ENCODE measurements at places on chromosomes 6 and 20.

GRCh38 chr20:3174442-3175261 is 1.3 kb upstream of the LZTS3 start:
- DNase-seq = no peak

GRCh38 chr6:16694781-16695578 is 66.3 kb downstream of the ATXN1 start:
- no peak for DNase-seq

GRCh38 chr20:18986895-18987580 is 173.5 kb downstream of the SCP2D1 start:
- DNase-seq = no peak

DNA sequence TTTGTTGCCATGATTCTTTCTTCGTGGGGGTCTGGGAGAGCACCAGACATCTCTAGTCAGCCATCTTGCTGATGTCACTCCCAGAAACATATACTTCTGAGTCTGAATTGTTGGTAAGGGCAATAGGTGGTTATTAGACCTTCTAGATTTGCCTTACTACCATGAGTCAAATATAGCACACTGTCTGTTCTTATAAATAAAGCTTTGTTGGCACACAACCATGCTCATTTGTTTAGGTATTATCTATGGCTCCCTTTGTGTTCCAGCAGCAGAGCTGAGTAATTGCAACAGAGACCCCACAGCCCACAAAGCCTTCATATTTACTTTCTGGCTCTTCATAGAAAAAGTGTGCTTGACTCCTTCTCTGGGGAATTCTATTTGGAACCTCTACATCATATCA is 62.9 kb downstream of the CDH26 start:
- DNase-seq = no peak

GRCh38 chr20:3734111-3734843 is 1.8 kb downstream of the HSPA12B start:
- no peak for DNase-seq

GRCh38 chr6:148311966-148312669 is 30.5 kb upstream of the SASH1 start:
- DNase-seq = no peak

- peak; percentile 21 for DNase-seq
Measured at GRCh38 chr20:50928469-50928868, 2.8 kb downstream of the ADNP start.

- DNase-seq = no peak
Measured at GRCh38 chr20:35726842-35727711, 15.0 kb downstream of the RBM39 start.

DNA sequence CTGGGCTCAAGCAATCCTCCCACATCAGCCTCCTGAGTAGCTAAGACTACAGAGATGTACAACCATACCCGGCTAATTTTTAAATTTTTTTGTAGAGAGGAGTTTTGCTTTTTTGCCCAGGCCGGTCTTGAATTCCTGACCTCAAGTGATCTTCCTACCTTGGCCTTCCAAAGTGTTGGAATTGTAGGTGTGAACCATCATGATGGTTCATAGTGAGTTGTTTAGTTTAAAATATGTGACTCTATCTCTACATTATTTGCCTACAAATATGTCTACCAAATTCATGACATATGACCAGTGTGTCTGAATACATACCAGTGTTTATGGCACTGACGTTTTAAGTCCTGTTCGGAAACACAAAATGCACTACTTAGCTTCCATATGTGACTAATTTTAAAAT is 154.9 kb downstream of the GMPR start:
- DNase-seq = no peak

GRCh38 chr20:53792946-53793536 is 199.4 kb upstream of the ZNF217 start:
- no peak for DNase-seq

DNA sequence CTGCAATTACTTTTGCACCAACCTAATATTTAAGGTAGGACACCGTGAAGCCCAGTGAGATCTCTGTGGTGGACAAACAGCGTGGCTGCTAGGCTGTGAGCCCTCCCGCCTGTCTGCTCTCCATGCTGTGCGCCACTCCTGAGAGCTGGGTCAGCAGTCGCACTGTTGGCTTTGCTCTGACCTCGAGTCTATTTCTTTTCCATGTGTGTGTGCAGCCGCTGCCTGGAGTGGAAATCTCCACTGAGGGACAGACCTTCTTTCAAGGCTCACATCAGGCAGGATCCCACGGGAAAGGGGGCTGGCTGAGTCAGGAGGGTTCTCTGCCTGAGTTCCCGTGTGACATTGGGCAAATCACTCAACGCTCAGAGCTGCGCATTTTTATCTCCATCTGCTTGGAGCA is 27.1 kb downstream of the RIPOR3 start:
- DNase-seq = no peak

DNA sequence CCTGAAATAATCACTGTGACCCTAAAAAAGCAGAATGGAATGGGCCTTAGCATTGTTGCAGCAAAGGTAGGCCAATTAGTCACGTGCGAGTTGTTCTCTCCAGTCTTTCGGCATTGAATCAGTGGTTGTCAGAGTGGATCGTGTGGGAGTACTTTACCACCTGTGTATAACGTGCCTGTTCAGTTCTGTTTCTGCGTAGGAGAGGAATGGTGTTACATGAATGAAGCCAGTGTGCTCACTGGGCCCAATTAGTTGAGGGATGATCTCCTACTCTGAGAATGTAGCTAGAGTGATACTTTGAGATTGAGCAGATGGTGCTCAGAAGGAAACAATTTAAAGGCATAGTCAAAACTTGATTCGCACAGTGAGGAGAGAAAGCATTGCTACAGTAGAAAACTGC is 72.4 kb upstream of the KIF25 start:
- no peak for DNase-seq

DNA sequence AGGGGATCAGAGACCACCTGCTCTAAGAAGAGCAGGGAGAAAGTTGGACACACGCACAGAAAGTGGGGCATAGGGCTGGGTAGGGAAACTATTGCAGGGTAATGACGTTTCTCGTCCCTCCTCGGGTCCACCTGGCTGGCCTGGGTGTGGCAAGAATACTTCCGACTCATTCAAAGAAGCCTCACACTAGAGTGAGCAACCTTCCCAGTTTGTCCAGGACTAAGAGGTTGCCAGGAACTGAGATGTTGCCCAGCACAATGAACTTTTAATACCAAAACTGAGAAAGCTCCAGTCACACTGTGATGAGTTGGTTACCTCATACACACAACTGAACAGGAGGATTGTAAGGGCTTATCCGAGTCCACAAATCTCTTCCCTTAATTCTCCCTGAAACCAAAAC is 74.5 kb upstream of the ADGRF1 start:
- no peak for DNase-seq
